ENCODE measurements at places on chromosomes 6 and 20.

DNA sequence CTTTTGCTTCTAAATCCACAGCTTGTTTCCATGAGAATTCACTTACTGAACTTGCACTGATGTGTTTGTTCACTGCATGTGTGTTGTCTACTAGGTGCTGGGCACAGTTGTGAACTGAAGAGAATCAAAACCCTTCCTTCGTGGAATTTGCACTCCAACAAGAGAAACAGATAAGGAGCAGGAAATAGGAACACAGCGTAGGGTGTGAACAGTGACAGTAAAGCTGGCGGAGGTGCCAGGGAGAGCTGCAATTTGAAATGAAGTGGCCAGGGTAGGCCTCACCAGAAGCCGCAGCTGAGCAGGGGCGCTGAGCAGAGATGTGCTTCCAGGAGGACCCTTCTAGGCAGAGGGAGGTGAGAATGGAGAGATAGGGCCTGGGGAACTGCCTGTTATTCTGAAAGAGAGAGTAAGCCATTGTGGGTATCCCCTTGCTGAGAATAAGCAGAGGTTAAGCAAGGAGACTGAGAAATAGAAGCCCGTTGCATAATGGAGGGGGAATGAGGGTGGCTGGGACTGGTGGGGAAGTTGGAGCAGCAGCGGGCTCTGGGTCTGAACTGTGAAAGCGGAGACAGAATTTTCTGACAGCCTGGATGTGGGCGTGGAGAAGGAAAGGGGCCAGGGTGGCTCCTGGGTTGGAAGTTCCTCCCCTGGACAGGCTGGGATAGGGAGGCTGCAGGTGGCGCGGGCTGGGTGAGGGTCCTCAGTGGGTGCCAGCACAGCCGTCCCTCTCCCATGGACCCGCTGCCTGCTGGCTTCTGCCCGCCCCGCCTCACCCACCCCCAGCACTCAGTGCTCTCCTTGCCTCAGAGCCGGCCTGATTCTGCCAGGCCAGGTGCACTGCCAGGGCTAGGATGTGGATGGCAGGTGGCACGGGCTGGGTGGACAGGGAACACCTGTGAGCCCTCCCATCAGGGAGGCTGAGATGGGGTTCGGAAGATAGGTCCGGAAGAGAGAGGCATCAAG is 114.7 kb upstream of the AFDN start:
- no peak for DNase-seq

DNA sequence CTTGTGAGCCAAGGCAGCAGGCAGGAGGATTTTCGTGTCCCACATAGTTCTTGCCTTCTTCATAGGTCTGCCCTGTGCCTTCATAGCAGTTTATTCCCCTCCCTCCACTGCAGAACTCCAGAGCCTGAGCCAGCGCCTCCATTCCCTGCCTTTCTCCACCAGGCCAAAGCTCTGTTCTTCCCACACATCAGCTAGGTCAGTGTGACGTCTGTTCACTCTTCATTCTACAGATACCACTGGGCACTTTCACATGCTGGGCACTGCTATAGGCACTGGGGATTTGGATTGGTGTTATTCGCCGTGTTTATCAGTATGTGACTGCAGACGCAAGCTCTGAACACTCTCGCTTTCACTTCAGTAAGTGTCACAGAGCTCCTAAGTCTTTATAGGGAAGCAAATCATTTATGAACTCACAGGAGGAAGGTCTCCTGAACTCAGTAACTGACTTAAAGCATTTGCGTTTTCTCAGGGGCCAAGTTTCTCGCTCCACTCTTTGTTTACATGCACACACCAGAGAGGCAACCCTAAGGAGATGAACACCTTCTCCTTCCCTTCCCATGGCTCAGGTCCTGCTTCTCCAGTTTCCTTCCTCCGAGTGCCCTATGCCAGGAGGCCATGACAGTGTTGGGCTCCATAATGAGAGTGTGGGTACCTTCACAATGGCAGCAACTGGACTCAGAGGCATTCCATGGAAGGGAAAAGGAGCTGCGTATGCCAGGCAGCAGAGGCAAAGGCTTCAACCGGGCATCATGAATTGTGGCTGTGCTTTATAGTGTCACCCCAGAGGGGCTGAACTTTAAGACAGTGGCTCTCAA is 6.3 kb upstream of the APMAP start:
- DNase-seq = no peak

GRCh38 chr6:43856005-43856765 is 86.2 kb downstream of the VEGFA start:
- no peak for DNase-seq

DNA sequence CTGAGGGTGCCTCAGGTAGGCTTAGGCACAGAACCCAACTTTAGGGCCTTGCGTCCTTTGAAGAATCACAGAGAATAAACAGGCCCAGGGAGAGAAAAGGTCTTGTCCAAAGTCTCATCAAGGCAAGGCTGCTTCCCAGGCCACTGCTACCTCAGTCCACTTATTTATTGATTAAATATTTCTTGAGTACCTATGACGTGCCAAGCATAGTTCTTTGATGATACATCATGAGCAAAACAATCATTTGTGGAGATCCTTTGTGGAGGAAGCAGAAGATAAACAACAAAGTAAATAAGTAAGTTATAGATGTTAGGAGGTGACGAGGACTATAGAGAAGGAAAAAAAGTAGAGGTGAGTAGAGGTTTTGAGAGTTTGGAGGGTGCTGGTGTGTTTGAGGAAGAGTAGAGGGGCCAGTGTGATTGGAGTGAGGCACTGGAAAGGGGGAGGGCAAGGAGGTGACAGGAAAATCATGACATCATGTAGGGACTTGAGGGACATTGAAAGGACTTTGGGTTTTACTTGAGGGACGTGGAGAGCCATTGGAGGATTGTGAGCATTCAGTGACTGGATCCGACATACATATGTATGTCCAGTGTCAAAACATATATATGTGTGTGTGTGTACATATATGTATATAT is 14.1 kb upstream of the CHMP4B start:
- no peak for DNase-seq

DNA sequence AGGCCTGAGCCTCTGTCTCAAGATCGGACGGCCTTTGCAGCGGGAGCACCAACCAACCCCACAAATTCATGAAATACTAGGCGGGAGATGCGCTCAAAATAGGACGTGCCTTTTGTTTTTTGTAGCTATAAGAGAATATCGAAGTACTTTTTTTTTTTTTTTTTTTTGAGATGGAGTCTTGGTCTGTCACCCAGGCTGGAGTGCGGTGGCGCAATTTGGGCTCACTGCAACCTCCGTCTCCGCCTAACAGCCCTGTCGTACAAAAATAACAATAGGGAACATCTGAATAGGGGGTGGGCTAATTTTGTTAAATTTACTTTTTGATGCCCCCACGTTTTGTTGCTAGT is 5.9 kb upstream of the TUBB2A start:
- no peak for DNase-seq

GRCh38 chr20:5197847-5198650 is 71.2 kb downstream of the CDS2 start:
- no peak for DNase-seq

DNA sequence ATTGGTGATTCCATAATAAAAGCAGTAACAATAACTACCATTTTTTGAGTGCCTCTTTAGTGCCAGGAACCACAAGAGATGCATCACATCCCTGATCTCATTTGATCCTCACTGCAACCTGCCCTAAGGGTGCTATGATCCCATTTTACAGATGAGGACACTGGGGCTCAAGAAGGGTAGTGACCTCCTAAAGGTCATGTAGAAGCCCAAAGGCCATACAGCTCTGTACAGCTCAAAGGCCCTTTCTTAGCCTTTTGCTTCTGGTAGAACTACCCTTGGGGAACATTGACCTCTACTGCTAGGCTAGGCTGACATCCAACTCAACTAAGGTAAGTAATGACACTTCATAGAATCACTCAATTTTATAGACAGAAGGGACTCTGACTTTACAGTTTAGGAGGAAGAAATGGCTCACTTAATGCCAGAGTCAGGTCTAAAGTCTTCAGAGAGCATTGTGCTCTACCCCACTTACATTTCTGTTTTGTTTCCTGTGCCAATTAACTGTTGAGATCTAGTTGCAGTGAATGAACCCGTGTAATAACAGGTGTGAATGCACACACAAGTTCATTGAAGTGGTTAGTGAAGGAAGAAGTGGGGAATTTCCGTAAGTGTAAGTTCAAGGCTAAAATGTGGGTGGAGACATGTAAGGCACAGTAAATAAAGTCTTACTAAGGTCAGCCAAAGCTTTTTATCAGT is 10.7 kb downstream of the SLC9A8 start:
- DNase-seq = no peak

DNA sequence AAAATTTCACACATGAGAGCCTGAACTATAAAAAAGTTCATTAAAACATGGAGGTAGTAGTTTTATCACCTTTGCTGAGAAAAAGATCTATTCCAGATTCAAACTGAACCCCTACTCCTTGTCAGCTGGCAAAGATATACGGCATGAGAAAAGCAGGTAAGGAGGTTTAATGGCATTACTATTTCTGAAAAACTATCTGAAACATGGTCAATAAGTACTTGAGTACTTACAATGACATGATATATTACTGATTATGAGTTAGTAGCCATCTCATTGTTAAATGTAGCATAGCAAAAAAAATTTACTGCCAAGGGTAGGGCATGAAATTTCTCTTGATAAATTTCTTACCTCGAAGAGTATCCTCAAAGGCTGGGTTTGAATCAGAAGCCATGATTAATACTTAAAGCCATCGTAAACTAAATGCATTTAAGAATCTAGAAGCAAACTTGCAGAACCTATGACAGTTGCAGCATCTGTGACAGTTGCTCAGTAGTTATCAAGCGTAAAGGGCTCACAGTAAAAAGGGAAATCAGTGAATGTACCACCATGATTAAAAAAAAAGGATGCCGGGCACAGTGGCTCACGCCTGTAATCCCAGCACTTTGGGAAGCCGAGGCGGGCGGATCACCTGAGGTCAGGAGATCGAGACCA is 8.7 kb downstream of the SLC17A5 start:
- no peak for DNase-seq

DNA sequence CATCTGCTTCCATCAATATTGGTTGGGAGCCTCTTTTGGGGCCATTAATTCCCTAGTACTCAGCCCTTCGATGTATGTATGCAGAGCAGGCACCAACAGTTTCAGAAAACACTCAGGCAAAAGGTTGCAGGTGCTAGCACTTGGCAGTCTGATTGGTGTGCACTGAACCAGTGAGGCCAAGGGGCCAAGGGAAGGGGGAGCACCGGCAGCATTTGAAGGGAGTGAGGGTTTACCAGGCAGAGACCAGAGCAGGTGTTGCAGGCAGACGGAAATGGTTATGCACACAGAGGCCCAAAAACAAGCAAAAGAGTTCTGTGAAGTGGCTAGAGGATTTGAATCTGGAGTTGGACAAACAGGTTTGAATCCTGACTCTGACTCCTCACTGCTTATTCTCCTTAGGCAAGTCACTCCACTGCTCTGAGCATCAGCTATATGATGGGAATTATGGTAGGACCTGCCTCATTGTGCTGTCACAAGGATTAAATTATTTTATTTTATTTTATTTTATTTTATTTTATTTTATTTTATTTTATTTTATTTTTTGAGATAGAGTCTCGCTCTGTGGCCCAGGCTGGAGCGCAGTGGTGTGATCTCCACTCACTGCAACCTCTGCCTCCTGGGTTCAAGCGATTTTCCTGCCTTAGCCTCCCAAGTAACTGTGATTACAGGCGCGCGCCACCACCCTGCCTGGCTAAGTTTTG is 58.1 kb upstream of the SHLD1 start:
- no peak for DNase-seq

GRCh38 chr20:1364106-1364505 is 28.7 kb downstream of the FKBP1A start:
- no peak for DNase-seq

DNA sequence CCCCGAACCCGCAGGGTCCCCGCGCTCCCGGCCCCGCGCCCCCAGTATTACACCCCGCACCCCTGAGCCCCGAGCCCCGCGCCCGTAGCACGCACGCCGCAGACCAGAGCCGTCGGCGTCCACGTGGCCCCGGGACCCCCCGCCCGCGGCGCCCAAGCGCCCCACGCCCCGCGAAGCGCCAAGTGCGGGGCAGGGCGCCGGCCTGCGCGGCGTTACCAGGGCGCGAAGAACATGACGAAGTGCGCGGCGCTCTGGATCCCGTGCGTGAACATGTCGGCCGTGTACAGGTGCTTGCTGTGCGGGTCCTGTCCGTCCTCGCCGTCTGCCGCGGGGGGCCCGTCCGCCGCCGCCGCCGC is 312 bp downstream of the TXNDC5 start:
- no peak for DNase-seq

Data from esophagus squamous epithelium (tissue), 5 donors.